ENCODE measurements at places on chromosomes 6 and 20.

DNA sequence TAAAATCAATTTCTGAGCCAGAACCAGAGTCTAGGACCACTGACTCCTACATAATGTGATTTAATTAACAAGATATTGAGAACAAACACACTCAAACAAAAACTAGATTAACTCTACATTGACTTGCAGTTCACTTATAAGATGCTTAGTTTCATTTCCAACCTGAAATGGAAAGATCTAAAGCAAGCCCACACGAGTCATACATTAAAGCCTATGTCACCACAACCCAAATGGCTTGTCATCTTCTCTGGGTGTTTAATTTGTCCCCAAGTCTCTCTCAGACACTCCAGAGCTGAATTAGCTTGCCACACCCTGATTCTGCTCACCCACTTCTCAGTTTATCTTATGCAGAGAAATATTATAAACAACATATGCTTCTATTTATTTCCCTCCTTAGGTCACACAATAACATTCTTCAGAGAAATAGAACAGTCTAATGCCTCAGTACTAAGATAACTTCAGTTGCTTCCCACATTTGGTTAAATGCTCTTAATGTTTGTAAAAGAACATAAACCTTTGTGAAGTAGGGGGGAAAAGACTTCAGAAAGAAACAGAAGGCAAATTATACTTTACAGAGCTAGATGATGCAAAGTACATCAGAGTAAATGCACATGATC, 8.8 kb upstream of the FBXO30 start:
- no peak for DNase-seq

- no peak for DNase-seq
These were observed 58.2 kb upstream of the RNGTT start for GRCh38 chr6:89021629-89022028.

DNA sequence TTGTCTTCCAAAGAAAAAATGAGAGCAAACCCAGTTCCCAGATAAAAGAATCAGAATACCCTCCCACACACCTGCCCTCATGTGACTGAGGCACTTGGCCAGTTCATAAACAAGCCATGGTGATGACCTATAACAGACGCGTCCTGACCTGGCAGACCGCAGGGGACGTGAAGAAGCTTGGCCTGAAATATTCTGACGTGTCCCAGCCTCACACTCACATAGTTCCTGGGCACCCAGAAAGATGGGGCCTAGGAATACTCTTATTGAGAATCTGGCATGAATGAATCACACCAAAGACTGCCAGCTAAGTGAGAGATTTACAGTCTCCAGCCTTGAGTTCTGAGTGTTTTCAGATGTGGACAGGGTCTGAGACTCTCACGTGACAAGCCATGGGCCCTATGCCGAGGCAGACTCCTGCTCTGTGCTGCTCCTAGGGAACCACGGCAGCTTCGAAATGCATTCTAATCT, 17.2 kb upstream of the MAP3K4 start:
- DNase-seq = no peak

DNA sequence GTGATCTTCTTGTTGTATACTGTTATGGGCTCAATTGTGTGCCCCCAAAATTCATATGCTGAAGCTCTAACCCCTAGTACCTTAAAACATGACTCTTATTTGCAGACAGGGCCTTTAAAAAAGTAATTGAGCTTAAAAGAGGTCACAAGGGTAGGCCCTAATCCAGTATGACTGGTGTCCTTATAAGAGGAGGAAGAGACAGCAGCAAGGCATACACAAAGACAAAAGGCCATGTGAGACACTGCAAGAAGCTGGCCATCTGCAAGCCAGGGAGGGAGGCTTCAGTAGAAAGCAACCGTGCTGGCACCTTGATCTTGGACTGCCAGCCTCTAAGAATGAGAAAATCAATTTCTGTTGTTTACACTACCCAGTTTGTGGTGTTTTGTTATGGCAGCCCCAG, 8.4 kb downstream of the CAGE1 start:
- DNase-seq = no peak

DNA sequence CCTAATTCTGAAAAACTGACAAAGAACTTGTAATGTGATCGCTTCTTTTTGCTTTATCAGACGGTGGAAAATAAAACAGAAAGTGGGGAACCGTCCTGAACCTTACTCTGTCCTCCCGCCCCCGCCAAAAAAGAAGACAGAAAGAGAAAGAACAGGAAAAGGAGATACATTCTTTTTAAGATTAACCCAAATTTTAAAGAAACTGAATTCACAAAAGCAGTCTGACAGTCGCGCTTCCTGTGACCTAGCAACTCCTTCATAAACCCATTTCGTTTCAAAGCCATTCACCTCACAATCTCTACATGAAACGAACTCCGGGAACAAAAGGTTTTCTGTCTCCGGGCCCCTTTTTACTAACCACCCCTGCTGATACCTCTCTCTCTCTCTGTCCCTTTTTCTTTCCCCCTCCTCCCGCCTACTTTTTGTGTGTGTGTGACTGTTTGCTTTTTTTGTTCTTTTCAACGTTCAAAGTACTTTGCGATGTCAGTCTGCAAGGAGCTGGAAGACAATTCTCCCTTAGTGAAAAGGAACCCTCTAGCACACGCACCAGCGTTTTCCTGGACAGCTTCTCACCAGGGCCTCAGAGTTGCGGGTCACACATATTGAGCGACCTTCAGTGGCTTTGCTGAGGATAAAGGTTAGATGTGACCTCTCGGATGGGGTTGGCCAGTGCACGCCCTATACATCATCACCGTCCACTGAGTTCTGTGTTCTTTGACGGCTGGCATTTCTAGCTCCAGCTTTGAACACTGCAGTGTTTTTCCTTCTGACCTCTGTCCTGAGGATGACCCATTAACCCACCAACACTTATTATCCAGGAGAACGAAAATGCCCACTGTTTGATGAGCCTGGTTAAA, 530 bp upstream of the NEDD9 start:
- DNase-seq = no peak

DNA sequence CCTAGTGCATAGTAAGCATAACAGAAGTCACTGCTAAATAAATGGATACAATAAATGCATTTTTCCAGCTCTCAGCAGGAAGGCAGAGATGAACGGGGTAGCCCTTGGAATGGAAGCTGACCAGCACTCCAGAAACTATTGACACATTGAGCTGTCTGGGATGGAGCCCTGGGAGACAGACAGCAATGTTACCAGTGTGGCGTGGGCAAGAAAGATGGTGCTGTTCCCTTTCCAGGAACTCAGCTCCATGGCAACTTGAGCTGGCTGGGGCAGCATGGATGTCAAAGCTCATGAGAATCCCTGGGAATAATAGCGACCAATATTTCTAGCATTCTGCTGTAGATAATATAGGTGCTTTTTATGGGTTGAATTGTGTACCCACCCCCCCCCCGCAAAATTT, 104.3 kb upstream of the PTPRT start:
- DNase-seq = no peak

GRCh38 chr20:23448167-23448566, 4.5 kb downstream of the CST11 start:
- no peak for DNase-seq

GRCh38 chr6:153537422-153537821, 406.3 kb upstream of the RGS17 start:
- no peak for DNase-seq

DNA sequence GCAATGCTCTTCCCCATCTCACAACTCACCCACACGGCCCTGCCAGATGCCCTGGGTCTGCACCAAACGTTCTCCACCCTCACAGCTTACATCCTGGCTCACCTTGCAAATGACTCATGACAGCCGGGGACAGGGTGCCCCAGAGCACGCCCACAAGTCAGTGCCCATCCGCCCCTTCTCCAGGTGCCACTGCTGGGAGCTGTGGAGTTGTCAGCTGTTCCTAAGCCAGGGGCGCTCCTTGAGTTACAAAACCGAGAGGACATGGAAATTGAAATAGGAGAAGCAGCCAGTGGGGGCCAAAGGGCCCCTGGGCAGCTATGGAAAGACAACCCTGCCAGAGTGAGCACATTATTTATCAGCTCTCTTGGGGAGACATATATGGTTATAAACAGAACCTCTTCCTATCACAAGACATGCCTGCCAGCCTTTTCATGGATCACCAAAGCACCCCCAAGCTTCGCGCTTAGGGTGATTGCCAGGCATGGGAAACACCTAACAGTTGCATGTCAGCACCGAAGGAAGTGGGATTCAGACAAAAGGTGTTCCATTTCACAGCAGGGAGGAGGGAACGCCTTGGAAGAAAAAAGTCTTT, 236.8 kb downstream of the LY86 start:
- DNase-seq = no peak

GRCh38 chr6:83160167-83160566, 32.9 kb downstream of the PGM3 start:
- no peak for DNase-seq

- DNase-seq = no peak
These were observed 11.1 kb downstream of the ULBP1 start for GRCh38 chr6:149974825-149975224.

Measured in stimulated activated CD4-positive, alpha-beta T cell treated with anti-CD3 and anti-CD28 coated beads, Interleukin-15, amount 100 ng/mL, for 1 hour (primary cell).